Gastroesophageal sphincter (tissue), 4 donors: ENCODE measurements at places on chromosomes 16 and 17. TPM values are rescaled to one million over a fixed set of nuclear protein-coding genes. Genes with fewer than 3 reads are reported as not detected.

C17orf100 gene
- 1.4 TPM for total RNA-seq

ELP5 gene
- total RNA-seq = 35.4 TPM

SSTR5 gene
- total RNA-seq = not detected

HSD17B2 gene
- total RNA-seq = not detected

SCGB1C2 gene
- not detected for total RNA-seq

ITGAL gene
- 0.30 TPM for total RNA-seq

SNN gene
- 34.6 TPM for total RNA-seq

OR4D1 gene
- not detected for total RNA-seq

PPP1R1B gene
- 2.7 TPM for total RNA-seq

PRAC2 gene
- not detected for total RNA-seq

CD7 gene
- not detected for total RNA-seq

CUEDC1 gene
- total RNA-seq = 42.0 TPM

GUCY2D gene
- not detected for total RNA-seq

QRICH2 gene
- 2.7 TPM for total RNA-seq

HSD3B7 gene
- total RNA-seq = 19.6 TPM
